ENCODE measurements at places on chromosomes 3 and 15. TPM values are rescaled to one million over a fixed set of nuclear protein-coding genes. Genes with fewer than 3 reads are reported as not detected.

GRCh38 chr3:87614998-87615397, 338.6 kb upstream of the POU1F1 start:
- no peak overlapping the region for H3K4me3 ChIP-seq
- H3K36me3 ChIP-seq = no peaks in the 10 kb centered on the region
- no peak for DNase-seq

DNA sequence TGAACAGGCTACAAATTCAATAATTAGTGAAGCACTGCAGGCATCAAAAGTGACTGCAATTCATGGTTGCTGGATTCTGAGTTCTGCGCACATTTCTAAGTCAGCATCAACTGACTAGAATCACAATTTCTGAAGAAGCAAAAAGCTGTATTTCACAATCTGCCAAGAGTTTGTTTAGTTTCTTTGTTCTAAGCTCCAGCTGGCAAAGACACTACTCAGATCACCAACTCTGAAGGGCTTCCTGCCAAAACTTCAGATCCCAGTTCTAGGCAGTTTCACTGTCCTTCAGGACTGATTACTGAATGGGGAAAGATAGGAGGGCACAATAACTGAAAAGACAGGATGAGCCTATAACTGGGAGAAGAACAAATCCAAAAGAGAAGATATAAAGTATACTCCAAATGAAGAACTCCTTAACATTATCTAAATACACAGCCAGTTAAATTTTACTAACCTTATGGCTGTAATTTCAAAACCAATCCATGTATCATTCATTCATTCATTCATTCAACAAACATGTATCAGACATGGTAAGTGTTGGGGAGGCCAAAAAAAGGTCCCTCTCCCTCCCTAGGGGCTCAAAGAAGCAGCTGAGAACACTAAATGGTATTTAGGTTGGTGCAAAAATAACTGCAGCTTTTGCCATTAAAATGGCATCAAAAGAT, 17.1 kb downstream of the TJP1 start:
- DNase-seq = no peak
- H3K36me3 ChIP-seq = no peaks in the 10 kb centered on the region
- peaks cover 27% of the 10 kb centered on the region for H3K4me1 ChIP-seq
- H3K4me3 ChIP-seq = no peak overlapping the region
- no peaks in the 10 kb centered on the region for H3K27me3 ChIP-seq

- H3K27me3 ChIP-seq = no peaks in the 10 kb centered on the region
- H3K27ac ChIP-seq = no peak overlapping the region
- no peaks in the 10 kb centered on the region for H3K4me1 ChIP-seq
- H3K36me3 ChIP-seq = no peaks in the 10 kb centered on the region
- DNase-seq = no peak
Observed at GRCh38 chr3:156472150-156472549, 82.8 kb downstream of the SSR3 start.

DNA sequence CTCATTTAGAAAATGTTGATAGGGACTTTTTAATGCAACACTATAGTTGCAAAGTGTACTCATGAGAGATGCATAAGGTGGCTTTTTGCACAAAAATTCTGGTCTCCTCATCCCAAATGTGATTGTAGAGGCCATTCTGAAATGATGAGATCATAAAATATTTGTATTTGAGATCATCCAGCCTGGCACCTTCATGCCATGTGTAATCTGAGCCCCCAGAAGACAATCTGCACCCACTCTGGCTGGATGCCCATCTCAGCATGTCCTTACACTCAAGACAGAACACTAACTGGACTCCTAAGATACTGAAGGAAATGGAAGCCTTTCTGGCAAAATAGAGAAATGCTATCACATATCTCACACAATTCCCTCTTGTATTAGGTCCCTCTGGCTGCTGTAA, 49.2 kb downstream of the SLC7A14 start:
- DNase-seq = no peak
- H3K27me3 ChIP-seq = no peaks in the 10 kb centered on the region
- no peaks in the 10 kb centered on the region for H3K4me1 ChIP-seq
- H3K27ac ChIP-seq = no peak overlapping the region
- H3K36me3 ChIP-seq = no peaks in the 10 kb centered on the region

DNA sequence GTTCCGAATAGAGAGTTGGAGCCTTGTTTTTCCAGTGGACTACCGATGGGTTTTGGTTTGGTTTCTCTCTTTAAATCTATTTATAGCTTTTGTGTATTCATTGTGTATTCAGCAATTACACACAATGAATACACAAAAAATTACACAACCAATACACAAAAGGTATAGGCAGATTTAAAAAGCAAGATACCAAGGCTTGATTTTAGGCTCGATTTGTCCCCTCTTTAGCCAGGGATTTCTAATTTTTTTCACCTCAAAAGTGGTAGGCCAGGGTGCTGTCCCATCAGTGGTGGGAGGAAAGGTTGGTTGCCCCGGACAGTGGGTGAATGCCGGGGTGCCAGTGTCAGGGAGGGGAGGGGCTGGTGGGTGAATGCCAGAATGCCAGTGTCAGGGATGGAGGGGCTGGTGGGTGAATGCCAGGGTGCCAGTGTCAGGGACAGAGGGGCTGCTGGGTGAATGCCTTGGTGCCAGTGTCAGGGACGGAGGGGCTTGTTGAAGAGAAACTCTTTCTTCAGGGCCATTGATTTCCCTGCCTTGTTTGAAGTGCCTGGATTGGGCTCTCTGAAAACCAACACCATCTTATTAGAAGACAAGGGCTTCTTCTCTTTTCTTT, 186.2 kb downstream of the GOLGA6L6 start:
- DNase-seq = peak; percentile 64
- no peaks in the 10 kb centered on the region for H3K27me3 ChIP-seq
- H3K27ac ChIP-seq = no peak overlapping the region
- no peaks in the 10 kb centered on the region for H3K36me3 ChIP-seq
- no peaks in the 10 kb centered on the region for H3K4me1 ChIP-seq

DNA sequence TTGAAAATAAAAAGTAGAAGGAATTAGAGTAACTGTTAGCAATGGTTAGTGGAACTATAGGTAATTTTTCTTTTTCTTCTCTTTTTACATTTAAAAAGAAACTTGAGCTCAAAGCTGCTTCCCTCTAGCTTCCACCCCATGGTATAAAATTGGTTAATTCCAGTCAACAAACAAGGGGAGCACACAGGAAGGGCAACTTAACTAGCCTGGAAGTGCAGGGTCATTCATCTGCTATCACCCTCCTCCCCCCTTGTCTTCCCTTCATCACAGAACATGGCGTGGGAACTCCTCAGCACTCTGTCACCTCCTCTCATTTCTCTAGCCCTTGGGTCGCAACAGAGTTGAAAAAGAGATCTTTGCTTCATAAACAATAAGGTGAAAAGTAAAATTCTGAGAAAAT, 20.0 kb downstream of the MASP1 start:
- no peak overlapping the region for H3K27ac ChIP-seq
- peaks cover 13% of the 10 kb centered on the region for H3K4me1 ChIP-seq
- DNase-seq = no peak
- H3K27me3 ChIP-seq = no peaks in the 10 kb centered on the region

- H3K4me1 ChIP-seq = no peaks in the 10 kb centered on the region
- no peak overlapping the region for H3K4me3 ChIP-seq
- no peak for DNase-seq
- no peak overlapping the region for H3K27ac ChIP-seq
Observed at GRCh38 chr15:79418693-79419279, 13.3 kb upstream of the MINAR1 start.

- H3K27me3 ChIP-seq = no peaks in the 10 kb centered on the region
- peak overlapping the region; percentile 45 for H3K4me3 ChIP-seq
- H3K36me3 ChIP-seq = no peaks in the 10 kb centered on the region
- H3K27ac ChIP-seq = peak overlapping the region; percentile 80
- DNase-seq = no peak
Observed at GRCh38 chr3:56916716-56917360, 115.1 kb upstream of the ARHGEF3 start.

DNA sequence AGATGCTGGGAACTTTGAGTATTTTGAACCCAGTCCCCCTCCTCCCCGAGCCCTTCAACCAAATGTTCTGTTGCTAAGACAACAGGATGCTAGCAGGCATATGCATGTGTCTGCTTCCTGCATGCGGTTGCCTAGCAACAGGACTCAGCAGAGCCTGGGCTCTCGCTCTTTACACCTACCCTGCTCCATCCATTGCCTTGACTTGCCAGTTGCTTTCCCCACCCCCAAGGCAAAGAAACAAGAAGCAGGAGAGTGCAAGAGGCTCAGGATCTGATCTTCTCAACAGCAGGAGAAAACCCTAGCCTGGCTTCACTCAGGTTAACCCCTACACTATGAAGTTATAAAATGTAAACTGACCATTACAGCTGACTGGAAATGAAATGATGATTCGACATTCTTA, 393.0 kb downstream of the IGSF11 start:
- no peak for DNase-seq
- no peaks in the 10 kb centered on the region for H3K4me1 ChIP-seq
- H3K27ac ChIP-seq = no peak overlapping the region
- no peaks in the 10 kb centered on the region for H3K27me3 ChIP-seq
- no peak overlapping the region for H3K4me3 ChIP-seq

- H3K4me3 ChIP-seq = no peak overlapping the region
- H3K27me3 ChIP-seq = no peaks in the 10 kb centered on the region
- H3K4me1 ChIP-seq = no peaks in the 10 kb centered on the region
- H3K27ac ChIP-seq = no peak overlapping the region
- H3K36me3 ChIP-seq = no peaks in the 10 kb centered on the region
Observed at GRCh38 chr3:173096994-173097785, 43.8 kb downstream of the SPATA16 start.

- no peaks in the 10 kb centered on the region for H3K36me3 ChIP-seq
- no peaks in the 10 kb centered on the region for H3K4me1 ChIP-seq
- H3K4me3 ChIP-seq = no peak overlapping the region
- no peaks in the 10 kb centered on the region for H3K27me3 ChIP-seq
- no peak overlapping the region for H3K27ac ChIP-seq
Observed at GRCh38 chr3:31247850-31248562, 284.7 kb upstream of the STT3B start.

GRCh38 chr15:94057305-94057704, 174.1 kb upstream of the MCTP2 start:
- H3K4me3 ChIP-seq = no peak overlapping the region
- no peaks in the 10 kb centered on the region for H3K27me3 ChIP-seq

DNA sequence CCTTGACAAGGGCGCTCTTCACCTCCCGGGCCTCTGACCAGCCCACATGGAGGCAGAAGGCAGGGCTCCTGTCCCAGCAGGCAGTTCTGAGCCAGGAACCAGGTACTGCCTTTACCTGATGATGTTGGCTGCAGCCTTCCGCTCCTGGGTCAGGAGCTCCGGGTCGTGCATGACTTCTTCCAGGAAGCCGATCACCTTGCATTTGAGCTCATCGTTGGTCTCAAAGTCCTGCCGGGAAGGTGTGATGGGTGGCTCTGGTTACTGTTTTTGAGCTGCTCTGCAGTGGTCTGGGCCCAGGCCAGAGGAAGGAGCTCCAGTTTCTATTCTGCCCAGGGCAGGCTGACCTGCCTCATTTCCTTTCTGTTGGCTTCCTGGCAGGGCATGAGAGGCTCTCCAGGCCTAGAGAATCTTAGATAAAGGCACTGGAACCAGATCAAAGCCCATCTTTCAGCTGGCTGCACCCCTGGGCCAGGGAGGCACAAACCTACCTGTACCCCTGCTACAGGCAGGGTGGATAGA, 53.2 kb upstream of the CTSH start:
- no peak overlapping the region for H3K4me3 ChIP-seq
- no peaks in the 10 kb centered on the region for H3K36me3 ChIP-seq
- peak overlapping the region; percentile 42 for H3K27ac ChIP-seq

GRCh38 chr15:90819850-90820249, 48.5 kb upstream of the FURIN start:
- H3K36me3 ChIP-seq = no peaks in the 10 kb centered on the region
- no peaks in the 10 kb centered on the region for H3K27me3 ChIP-seq
- no peak for DNase-seq
- H3K4me1 ChIP-seq = peaks cover 3% of the 10 kb centered on the region
- H3K27ac ChIP-seq = no peak overlapping the region

DNA sequence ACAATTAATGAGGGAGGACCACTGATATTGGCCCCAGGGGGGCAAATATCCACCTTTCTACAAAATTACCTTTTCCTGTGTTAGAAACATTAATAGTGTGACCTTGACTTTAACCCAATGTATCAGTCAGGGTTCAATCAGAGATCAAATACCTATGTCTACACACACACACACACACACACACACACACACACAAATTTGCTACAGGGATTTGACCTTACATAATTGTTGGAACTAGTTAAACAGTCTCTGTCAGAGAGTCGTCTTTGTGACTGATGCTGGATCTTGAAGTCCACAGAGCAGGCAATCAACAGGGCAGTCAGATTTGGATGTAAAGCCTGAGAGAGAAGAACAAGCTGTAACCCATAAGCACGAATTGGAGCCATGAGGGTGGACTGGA, 32.5 kb downstream of the TM4SF4 start:
- H3K36me3 ChIP-seq = no peaks in the 10 kb centered on the region
- H3K27ac ChIP-seq = peak overlapping the region; percentile 59
- H3K4me1 ChIP-seq = peaks cover 36% of the 10 kb centered on the region
- H3K4me3 ChIP-seq = peak overlapping the region; percentile 15
- no peaks in the 10 kb centered on the region for H3K27me3 ChIP-seq

GRCh38 chr3:152283492-152284381, 15.0 kb downstream of the MBNL1 start:
- H3K4me3 ChIP-seq = no peak overlapping the region
- H3K4me1 ChIP-seq = peaks cover 74% of the 10 kb centered on the region

DNA sequence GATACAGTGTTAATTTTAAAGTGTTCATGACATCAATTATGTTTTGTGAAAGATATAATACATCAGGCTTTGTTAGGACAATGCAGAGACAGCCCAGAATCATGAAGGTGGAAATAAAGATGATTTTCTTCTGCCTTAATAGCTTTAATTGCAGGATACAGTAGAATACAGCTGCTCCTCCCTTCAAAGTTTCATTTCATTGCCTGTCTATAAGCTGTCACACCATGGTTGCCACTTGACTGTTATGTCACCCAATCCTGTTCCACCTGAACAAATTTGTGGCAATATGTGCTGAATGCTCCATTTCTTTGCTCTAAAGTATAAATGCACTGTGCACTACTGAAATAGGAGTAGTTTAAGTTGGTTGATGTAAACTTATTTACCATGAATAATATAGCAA, 537.8 kb upstream of the ROBO2 start:
- no peak overlapping the region for H3K27ac ChIP-seq
- no peak for DNase-seq
- H3K27me3 ChIP-seq = no peaks in the 10 kb centered on the region

GRCh38 chr3:43957553-43957952, 266.8 kb downstream of the ABHD5 start:
- H3K27ac ChIP-seq = no peak overlapping the region
- H3K4me3 ChIP-seq = no peak overlapping the region
- H3K27me3 ChIP-seq = no peaks in the 10 kb centered on the region

The GOLGA8G gene
- total RNA-seq = not detected

The ATP8B4 gene
- total RNA-seq = 2.2 TPM

The CPN2 gene
- not detected for total RNA-seq

The CSPG4 gene
- total RNA-seq = 14.5 TPM

The GCHFR gene
- total RNA-seq = 84.9 TPM

The MME gene
- 79.0 TPM for total RNA-seq

The ZNF385D gene
- 0.76 TPM for total RNA-seq

The COLQ gene
- total RNA-seq = 3.1 TPM

The CPNE9 gene
- not detected for total RNA-seq

The DUOX2 gene
- total RNA-seq = 2.7 TPM

The ALDH1A2 gene
- total RNA-seq = 7.3 TPM

The ATRIP gene
- total RNA-seq = 5.1 TPM
